ENCODE measurements at places on chromosomes 6 and 20.

- DNase-seq = no peak
Observed at GRCh38 chr6:74609871-74610270, 596.0 kb downstream of the COL12A1 start.

DNA sequence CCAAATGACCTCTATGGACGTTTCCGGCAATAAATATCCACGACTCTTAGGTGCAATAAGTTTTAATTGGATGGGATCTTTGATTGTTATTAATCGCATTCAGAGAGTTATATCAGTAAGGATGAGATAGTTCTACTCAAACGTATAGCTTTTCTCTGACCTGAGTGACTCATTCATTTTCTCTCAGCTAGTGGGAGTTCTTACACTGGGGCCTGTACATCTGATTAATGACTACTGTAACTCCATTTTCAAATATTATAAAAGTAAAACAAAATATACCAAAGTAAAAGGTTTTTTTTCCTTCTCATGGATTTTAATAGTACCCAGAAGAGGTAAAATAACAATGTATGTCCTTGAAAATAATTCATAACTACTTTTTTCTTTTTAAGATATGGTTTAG is 41.1 kb upstream of the SAMD5 start:
- DNase-seq = no peak

- no peak for DNase-seq
Observed at GRCh38 chr6:137496368-137496767, 2.2 kb upstream of the OLIG3 start.

DNA sequence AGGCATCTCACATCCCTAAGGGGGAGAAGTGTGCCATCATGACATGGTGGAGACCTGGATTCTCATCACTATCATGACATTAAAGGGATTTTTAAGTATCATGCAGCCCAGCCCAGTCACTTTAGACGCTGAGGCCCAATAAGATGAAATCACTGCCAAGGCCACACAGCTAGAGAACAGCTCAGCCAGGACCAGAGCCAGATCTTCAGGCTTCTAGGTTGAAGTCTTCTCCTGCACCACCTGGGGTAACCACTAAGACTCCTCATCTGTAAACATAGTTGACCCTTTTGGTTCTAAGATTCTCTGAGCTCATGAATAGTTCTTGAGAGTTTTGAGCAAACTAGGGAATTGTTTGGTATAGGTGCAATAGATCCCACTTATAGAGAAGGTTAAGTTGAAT is 125.1 kb downstream of the TCP11 start:
- DNase-seq = no peak

GRCh38 chr20:31615416-31615815 is 10.3 kb downstream of the ID1 start:
- no peak for DNase-seq

- no peak for DNase-seq
Observed at GRCh38 chr20:10012464-10012863, 22.3 kb upstream of the ANKEF1 start.

DNA sequence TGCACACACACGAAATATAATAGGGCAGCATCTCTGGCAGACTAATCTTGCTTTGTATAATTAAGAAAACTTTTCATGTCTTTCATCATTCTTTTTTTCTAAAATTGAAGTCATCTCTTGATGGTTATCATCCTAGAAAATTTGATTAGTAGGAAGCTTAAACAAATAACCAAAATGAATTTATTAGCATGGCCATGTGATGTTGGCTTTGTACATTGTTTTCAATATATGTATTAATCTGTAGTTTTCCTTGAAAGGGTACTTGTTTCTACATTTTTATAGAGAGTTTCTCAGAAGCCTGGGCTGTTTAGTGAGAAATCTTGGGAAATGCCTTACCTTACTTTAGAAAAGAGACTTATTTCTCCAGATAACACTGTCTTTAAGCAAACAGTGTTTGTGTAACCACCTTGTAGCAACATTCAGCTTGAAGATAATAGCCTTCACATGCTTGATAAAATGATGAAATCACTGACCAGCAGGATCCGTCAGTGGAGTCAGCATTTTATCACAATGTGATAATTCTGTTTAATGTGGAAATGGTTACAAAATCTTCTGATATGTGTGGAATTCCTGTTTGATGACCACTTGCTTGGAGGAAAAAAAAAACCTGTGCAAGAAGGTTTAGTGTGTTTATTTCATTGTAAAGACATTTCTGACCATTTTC is 147.8 kb downstream of the MACROD2 start:
- no peak for DNase-seq
